Esophagus muscularis mucosa (tissue), 4 donors: ENCODE measurements at places on chromosomes 2 and 18. TPM values are rescaled to one million over a fixed set of nuclear protein-coding genes. Genes with fewer than 3 reads are reported as not detected.

The FBXO36 gene
- 2.5 TPM for total RNA-seq

The NT5C1B gene
- 0.42 TPM for total RNA-seq

The GPC1 gene
- 45.6 TPM for total RNA-seq

The SLC16A14 gene
- total RNA-seq: 2.8 TPM

The PAIP2B gene
- 11.2 TPM for total RNA-seq

The SKOR2 gene
- not detected for total RNA-seq

The TMEM169 gene
- total RNA-seq: 0.75 TPM

The CENPA gene
- total RNA-seq: not detected

The ABCB11 gene
- 0.06 TPM for total RNA-seq

The AAK1 gene
- 36.5 TPM for total RNA-seq

The SPC25 gene
- not detected for total RNA-seq

DNA sequence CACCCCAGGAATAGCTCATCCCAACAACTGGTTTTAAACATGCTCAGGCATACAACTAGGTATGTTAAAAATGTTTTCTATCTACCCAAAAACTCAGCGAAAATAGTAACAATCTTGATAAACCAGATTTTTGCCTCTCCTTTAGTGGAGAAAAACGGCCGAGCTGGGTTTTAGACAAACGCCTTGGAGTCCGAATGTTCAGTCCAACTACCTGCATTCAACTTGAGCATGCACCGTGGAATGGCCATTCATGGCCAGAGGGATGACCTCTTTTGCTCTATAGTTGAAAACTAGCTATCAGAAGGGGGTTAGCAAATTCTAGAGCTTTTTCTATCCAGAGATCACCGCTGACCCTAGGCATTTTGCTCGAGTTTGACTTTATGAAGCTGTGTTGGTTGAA lies 30.8 kb downstream of the PDIA6 start:
- no peak for DNase-seq

DNA sequence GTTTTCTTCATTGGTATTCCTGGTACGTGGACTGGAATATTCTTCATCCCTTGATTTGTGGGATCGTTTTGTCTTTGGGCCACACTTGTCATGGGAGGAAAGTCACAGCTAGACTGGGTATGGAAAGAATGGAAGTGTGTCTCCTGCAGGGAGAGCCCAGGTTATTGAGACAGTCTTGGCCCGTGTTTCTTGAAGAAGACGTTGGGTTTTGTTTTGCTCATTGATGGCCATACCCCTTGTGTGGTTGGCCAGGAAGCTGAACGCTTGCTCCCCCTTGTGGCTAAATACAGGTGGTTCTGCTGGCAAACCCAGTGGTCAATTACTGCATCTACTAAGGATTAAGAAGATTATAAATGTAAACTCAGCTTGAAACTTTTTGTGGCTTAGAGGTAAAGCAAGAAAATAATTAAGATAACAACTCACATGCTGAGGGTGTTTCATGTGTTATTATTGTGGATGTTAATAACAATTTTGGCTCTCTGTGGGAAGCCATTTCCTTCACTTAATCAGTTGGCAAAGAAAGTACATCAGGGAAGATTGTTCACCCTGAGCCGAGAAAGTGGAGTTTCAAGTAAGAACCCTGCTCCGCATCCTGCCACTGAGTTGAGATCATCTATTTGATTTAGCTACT lies 91.8 kb downstream of the NEDD4L start:
- DNase-seq: no peak

DNA sequence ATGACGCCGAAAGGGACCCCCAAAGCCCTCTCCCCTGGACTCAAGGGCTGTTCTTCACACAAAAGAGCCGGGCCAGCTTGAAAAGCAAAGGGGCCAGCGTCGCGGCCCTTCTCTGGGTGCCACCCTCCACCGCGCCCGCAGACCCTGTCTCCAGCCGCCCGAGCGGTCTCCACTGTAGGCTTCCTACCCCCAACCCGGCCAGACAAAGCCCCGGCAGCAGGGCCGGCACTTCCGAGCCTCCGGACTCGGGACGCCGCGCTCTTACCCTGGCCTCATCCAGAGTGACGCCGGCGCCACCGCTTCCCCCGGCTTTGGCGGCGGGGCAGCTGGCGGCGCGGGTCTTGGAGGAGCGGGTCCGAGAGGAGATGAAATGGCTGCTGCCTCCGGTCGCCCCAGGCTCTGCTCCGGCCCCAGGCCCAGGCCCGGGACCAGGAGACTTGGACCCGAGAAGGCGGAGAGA lies 603 bp downstream of the ATAD2B start:
- DNase-seq: no peak

- no peak for DNase-seq
Observed at GRCh38 chr2:185507719-185508118, 230.9 kb upstream of the FSIP2 start.

GRCh38 chr2:124524155-124524915 lies 499.2 kb downstream of the CNTNAP5 start:
- no peak for DNase-seq

GRCh38 chr18:53819174-53819573 lies 405.3 kb downstream of the MBD2 start:
- DNase-seq: no peak

DNA sequence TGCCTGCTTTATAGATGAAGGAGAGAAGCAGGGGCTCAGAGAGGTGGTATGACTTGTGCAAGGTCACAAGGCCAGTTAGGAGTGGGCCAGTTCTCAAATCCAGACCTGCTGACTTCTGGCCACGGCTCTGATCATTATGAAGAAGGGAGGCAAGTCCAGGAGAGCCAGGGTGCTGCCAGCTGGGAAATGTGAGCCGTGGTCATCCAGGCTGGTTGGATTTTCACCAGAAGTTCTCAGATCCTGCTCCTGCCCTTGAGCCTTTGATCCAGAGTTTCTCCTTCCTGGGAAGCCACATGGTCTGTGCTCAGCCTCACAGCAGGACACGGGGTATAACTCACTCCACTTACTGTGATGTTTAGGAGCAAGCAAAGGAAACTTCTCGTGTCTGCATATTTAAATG lies 239.9 kb downstream of the KLHL29 start:
- DNase-seq: no peak

- DNase-seq: no peak
Observed at GRCh38 chr2:232674491-232674890, 22.6 kb upstream of the GIGYF2 start.

GRCh38 chr2:152222975-152223637 lies 47.5 kb upstream of the STAM2 start:
- DNase-seq: no peak

DNA sequence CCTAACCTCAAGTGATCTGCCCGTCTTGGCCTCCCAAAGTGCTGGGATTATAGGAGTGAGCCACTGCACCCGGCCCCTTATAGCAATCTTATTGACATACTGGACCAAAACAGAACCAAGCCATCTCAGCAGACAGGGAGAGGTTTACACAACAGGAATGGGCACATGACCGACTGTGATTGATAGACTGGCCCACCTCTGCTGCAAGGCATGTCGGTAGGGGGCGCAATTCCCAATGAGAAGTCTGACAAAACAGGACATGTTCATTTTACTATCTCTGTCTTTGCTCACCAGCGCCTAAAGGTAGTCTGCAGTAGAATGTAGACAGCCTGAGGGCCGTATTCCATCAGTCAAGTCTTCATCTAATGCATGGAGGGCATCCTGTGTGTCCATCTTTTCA lies 2.0 kb downstream of the LYPD6B start:
- DNase-seq: peak; percentile 78

DNA sequence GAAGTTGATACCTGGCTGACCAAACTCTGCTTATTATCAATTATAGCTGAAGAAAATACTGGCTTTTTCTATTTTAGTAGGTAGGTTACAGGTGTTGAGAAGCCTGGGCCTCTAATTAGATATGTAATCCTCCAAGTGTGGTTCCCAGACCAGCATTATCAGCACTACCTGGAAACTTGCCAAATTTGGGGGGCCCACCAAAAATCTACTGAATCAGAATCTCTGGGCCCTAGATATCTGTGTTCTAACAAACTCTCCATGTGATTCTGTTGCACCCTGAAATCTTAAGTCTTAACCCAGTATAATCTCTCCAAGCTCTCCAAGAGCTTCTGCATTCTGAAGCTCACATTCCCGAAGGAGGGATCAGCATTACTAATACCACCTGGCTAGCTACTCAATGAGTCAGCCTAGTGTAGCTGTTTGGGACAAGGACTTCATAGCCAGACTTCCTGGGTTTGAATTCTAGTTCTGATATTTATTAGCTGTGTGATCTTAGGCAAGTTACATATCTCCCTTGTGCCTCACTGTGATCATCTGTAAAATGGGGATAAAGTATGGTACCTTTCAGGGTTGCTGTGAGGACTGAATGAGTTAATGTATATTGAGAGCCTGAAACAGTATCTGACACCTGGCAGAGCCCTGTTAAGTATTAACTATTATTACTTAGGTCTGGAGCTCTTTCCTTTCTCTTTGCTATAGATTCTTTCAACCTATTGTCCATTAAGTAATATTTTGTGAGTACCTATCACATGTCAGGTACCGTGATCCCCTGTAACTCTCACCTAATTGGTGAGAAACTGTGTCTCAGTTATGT lies 94.1 kb upstream of the CD302 start:
- no peak for DNase-seq

- DNase-seq: no peak
Observed at GRCh38 chr18:1652018-1652417, 747.3 kb downstream of the ADCYAP1 start.

GRCh38 chr2:237351796-237352195 lies 62.2 kb downstream of the COL6A3 start:
- no peak for DNase-seq

GRCh38 chr2:47043142-47043890 lies 111.8 kb downstream of the STPG4 start:
- DNase-seq: no peak

- DNase-seq: no peak
Observed at GRCh38 chr2:127674241-127675209, 805 bp downstream of the LIMS2 start.

DNA sequence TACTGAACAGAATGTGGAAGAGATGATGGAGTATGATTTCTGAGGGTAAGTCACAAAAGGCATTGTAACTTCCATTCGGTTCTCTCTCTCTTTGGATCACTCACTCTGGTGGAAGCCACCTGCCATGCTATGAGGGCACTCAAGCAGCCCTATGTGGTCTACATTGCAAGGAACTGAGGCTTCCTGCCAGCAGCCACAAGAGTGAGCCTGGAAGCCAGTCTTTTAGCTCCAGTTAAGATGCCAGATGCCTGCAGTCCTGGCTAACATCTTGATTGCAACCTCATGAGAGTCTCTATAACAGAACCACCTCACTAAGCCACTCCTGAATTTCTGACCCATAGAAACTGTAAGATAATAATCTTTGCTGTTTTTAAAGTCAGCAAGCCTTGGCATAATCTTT lies 935.7 kb downstream of the LRP1B start:
- DNase-seq: no peak

GRCh38 chr18:8218197-8218596 lies 391.0 kb upstream of the RAB12 start:
- DNase-seq: no peak

DNA sequence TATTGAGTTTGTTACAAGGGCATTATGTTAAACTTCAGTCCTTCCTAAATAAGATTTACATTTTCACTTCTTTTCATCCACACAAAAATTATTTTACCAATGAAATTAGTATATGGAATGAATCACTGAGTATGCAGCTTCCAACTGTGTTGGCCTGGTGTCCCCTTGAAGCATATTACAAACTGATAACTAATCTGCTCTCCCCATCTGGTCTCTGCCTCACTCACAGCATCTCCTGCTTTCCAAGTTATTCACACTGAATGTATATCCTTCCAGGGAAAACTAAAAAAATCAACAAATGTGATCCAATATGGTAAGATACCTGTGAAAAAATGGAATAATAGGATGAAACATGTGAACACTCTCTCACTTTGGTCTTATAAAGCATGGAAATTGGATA lies 90.0 kb upstream of the NYAP2 start:
- no peak for DNase-seq

- peak; percentile 92 for DNase-seq
Observed at GRCh38 chr2:45992021-45992740, 305.0 kb upstream of the EPAS1 start.

- DNase-seq: peak; percentile 53
Observed at GRCh38 chr2:128646691-128647090, 328.0 kb upstream of the HS6ST1 start.

DNA sequence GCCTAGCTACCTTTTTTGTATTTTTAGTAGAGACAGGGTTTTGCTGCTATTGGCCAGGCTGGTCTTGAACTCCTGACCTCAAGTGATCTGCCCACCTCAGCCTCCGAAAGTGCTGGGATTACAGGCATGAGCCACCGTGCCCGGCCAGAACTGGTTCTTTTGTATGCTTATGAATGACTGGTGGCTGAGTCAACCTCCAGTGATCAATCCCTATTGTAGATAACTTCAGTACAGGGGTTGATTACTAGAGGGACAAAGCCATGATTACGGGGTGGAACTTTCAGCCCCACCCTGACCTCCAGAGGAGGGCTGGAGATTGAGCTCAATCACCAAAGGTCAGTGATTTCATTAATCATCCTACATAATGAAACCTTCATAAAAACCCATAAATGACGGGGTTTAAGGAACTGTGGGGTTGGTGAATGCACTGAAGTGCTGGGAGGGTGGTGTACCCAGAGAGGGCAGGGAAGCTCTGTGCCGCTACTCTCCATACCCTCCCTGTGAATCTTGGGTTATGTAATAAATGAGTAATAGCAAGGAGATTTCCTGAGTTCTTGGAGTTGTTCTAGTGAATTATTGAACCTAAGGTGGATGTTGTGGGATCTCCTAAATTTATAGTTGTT lies 281.8 kb upstream of the CXCR4 start:
- no peak for DNase-seq

DNA sequence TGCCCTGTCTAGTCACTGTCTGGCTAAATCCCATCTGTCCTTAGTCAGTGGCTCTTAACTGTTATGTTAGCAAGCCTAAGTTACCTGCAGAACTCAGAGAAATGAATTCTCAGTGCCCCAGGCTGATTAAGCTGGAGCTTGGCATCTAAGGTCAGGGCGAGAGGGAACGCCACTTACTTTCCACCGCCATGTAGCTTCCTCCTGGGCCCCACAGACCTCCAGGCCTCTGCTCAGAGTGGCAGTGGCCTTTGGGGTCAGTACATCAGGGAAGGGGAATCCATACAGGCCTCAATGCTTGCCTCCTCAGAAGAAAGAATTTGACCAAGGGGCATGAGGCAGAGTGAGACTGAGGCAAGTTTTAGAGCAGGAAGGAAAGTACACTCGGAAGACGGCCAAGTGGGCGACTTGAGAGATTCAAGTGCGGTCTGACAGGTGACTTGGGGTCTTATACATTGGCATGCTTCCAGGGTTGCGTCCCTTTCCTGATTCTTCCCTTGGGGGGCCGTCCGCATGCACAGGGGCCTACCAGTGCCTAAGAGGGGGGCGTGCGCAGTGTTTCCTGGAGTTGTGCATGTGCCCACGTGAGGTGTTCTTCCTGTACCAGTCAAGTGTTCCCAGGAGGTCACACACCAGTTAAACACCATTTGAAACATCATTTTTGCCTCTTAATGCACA lies 64.1 kb downstream of the EMILIN2 start:
- no peak for DNase-seq

GRCh38 chr2:217727801-217728200 lies 275.0 kb downstream of the TNS1 start:
- no peak for DNase-seq

- no peak for DNase-seq
Observed at GRCh38 chr2:219521066-219521880, 7.0 kb downstream of the ASIC4 start.
